ENCODE measurements at places on chromosomes 2 and 18. TPM values are rescaled to one million over a fixed set of nuclear protein-coding genes. Genes with fewer than 3 reads are reported as not detected.

- H3K27ac ChIP-seq = no peak overlapping the region
- DNase-seq = no peak
- no peaks in the 10 kb centered on the region for H3K36me3 ChIP-seq
- no peaks in the 10 kb centered on the region for H3K27me3 ChIP-seq
Observed at GRCh38 chr2:227004482-227004881, 159.5 kb downstream of the COL4A4 start.

DNA sequence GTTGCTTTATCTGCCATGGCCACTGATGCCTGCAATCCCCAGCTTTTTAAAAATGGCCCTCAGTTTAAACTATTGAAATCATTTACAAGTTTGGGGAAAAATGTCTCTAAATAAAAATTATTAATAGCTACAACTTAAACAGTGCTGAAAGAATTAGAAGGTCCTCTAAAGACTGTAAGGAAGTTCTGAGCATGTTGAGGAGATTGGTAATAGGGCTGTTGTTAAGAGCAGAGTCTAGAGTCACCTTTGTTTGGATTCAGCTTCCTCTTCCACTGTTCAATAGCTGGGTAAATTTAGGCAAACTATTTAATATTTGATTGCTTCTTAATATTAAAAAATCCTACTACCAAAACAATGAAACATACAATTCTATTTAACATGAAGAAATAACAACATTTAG, 1127.1 kb upstream of the DDX18 start:
- H3K27me3 ChIP-seq = 0 out of 2 replicates have a peak, but pooled peaks cover 3% of the 10 kb centered on the region
- H3K4me3 ChIP-seq = no peak overlapping the region
- no peak overlapping the region for H3K27ac ChIP-seq

- no peaks in the 10 kb centered on the region for H3K27me3 ChIP-seq
- no peaks in the 10 kb centered on the region for H3K36me3 ChIP-seq
- DNase-seq = no peak
- H3K4me3 ChIP-seq = no peak overlapping the region
Observed at GRCh38 chr2:1736045-1736444, 8.3 kb downstream of the PXDN start.

The UGT1A10 gene
- 0.11 TPM for total RNA-seq

The MARS2 gene
- total RNA-seq = 22.6 TPM

DNA sequence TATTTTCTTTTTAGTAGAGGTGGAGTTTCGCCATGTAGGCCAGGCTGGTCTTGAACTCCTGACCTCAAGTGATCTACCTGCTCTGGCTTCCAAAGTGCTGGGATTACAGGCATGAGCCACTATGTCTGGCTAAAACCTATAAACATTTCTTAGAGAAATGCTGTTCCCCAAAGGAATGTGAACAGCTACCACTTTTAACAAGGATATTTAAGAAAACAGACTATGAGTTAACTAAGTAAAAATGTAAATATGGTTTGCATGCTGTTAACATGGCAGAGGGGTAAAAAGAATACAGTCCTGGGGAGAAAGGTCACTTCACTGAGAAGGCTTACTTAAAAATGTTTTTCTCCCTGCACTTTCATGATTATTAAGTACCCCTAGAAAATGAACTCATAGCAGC, 57.1 kb downstream of the SLC16A14 start:
- no peaks in the 10 kb centered on the region for H3K36me3 ChIP-seq
- no peak overlapping the region for H3K27ac ChIP-seq
- H3K4me3 ChIP-seq = no peak overlapping the region
- H3K4me1 ChIP-seq = peaks cover 8% of the 10 kb centered on the region
- no peaks in the 10 kb centered on the region for H3K27me3 ChIP-seq

The AQP12B gene
- total RNA-seq = not detected

The IL1A gene
- 0.15 TPM for total RNA-seq

The RND3 gene
- total RNA-seq = not detected

GRCh38 chr2:44771522-44771921, 170.0 kb upstream of the SIX3 start:
- H3K4me3 ChIP-seq = no peak overlapping the region
- H3K36me3 ChIP-seq = no peaks in the 10 kb centered on the region
- no peak for DNase-seq
- no peaks in the 10 kb centered on the region for H3K27me3 ChIP-seq
- 0 out of 2 replicates have a peak, but pooled peaks cover 6% of the 10 kb centered on the region for H3K4me1 ChIP-seq

DNA sequence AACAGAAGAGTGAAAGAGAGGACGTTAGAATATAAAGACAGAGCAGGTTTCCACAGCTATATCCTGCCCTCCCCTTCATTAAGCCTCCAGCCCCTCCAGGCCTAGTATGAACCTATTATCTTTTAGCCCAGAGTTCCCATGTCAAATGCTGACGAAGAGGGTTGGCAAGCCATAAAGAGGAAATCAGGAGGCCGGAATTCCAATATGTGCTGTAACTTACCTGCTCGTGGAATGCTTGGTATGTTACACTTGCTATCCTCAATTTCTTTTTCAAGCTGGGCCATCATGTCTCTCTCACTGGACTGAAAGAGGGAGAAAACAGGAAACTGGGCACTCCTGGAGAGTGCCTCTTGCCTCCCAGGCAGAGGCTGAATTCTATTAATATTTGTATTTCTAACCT, 264.1 kb downstream of the TRIB2 start:
- no peak overlapping the region for H3K27ac ChIP-seq
- DNase-seq = no peak
- no peaks in the 10 kb centered on the region for H3K27me3 ChIP-seq
- H3K4me3 ChIP-seq = no peak overlapping the region
- H3K36me3 ChIP-seq = no peaks in the 10 kb centered on the region

The LDAH gene
- 78.5 TPM for total RNA-seq

The CWC22 gene
- total RNA-seq = 23.7 TPM

GRCh38 chr2:169822036-169822435, 2.7 kb downstream of the METTL5 start:
- no peak overlapping the region for H3K4me3 ChIP-seq
- peaks cover 25% of the 10 kb centered on the region for H3K4me1 ChIP-seq
- H3K27me3 ChIP-seq = no peaks in the 10 kb centered on the region

GRCh38 chr2:25381502-25381901, 39.8 kb upstream of the DNMT3A start:
- no peaks in the 10 kb centered on the region for H3K36me3 ChIP-seq
- no peak overlapping the region for H3K4me3 ChIP-seq
- H3K27ac ChIP-seq = no peak overlapping the region
- no peak for DNase-seq
- peaks cover 8% of the 10 kb centered on the region for H3K4me1 ChIP-seq
- no peaks in the 10 kb centered on the region for H3K27me3 ChIP-seq

- no peak for DNase-seq
- no peaks in the 10 kb centered on the region for H3K4me1 ChIP-seq
- H3K4me3 ChIP-seq = no peak overlapping the region
Observed at GRCh38 chr2:235952714-235953113, 215.5 kb downstream of the GBX2 start.

- H3K4me1 ChIP-seq = no peaks in the 10 kb centered on the region
- H3K27me3 ChIP-seq = no peaks in the 10 kb centered on the region
- H3K27ac ChIP-seq = no peak overlapping the region
- no peak for DNase-seq
- H3K36me3 ChIP-seq = no peaks in the 10 kb centered on the region
Observed at GRCh38 chr2:140580532-140581151, 1550.2 kb downstream of the LRP1B start.

The SLC19A3 gene
- total RNA-seq = not detected

DNA sequence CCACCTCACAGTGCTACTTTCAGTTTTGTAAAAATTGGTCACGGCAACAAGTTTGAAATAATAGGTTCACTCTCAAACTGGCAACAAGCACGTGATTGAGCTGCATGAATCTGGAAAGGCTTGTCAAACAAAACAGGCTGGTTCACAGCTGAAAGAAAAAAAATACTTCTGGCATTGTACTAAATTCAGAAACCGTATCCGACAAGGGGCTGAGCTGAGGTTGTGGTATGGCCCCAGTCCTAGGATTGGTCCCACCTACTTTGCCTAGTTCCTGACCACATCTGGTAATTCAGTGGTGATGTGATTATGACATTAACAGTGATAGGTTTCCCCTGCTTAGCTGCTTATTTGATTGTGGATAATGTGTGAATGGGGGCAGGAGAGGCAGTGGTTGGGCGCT, 326.5 kb upstream of the THUMPD2 start:
- no peak for DNase-seq
- no peaks in the 10 kb centered on the region for H3K36me3 ChIP-seq
- H3K4me1 ChIP-seq = peaks cover 27% of the 10 kb centered on the region
- 0 out of 2 replicates have a peak, but pooled peaks cover 2% of the 10 kb centered on the region for H3K27me3 ChIP-seq
- no peak overlapping the region for H3K4me3 ChIP-seq
- no peak overlapping the region for H3K27ac ChIP-seq

The NIF3L1 gene
- total RNA-seq = 71.4 TPM
